HCT116 (cell line): ENCODE measurements at places on chromosomes 1 and 21.

- peak; percentile 41 for DNase-seq
Observed at GRCh38 chr1:70685300-70686286, 274.5 kb downstream of the CTH start.

DNA sequence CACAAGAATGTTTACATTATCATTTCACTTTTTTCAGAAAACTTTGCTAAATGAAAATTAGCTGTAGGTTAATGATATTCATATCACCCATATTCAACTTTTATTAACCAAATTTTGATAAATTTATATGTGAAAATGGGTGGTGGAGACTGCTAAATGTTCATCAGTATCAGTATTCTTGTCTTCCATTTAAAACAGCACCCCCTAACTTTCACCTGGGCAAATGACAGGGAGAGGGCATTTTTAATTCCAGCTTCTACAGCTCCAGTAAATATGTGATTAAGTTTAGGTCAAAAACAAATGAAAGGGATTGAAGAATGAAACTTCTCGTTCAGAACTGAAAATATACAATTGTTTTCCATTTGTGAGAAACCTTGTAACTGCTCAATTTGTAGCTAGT is 722.2 kb downstream of the KCNT2 start:
- DNase-seq: peak; percentile 3

DNA sequence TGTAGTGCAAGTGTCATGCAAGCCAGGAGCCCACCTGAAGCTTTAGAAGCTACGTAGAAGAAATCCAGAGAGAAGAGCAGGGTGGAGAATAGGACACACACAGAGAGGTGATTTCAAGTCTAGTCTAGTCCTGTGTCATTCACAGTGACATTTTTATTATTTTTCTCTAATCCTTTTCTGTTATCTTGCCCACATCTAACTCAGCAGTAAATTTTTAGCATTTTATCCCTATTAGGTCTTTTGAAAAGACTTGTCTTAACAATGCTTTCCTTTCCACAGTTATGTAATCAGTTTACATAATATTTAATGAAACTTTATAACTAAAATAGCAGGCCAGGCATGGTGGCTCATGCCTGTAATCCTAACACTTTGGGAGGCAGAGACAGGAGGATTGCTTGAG is 198.6 kb downstream of the ADGRL2 start:
- DNase-seq: no peak

DNA sequence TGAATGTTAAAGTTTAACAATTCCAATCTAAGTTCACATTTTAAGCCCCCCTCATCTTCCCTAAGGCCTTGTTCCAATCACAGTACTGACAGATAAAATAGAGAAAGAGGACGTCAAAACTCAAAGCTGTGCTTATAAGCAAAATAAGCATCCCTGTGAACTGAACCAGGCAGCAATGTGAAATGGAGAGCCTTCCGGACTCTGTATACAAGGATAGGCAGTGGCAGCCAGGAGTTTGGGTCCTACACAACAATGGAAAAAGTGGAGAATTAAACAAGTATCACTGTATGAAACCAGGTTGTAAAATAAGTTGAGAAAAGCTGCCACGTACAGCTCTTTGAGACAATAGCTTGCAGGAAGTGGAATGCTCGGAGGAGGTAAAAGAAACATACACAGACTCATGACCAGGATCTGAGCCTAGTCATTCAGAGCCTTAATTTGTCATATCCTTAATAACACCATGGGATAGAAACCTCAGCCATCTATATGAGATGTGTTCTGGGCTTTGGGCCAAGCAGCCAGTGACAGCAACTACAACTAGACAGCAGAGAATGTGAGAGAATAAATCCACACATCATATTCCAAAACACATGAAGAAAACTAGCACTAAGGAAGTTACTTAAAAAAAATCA is 55.2 kb upstream of the PALMD start:
- no peak for DNase-seq

- DNase-seq: no peak
Observed at GRCh38 chr1:18358600-18358999, 122.1 kb upstream of the KLHDC7A start.

- DNase-seq: no peak
Observed at GRCh38 chr1:33344896-33345560, 24.1 kb upstream of the A3GALT2 start.

- DNase-seq: no peak
Observed at GRCh38 chr1:220044678-220045355, 1.5 kb downstream of the EPRS1 start.

DNA sequence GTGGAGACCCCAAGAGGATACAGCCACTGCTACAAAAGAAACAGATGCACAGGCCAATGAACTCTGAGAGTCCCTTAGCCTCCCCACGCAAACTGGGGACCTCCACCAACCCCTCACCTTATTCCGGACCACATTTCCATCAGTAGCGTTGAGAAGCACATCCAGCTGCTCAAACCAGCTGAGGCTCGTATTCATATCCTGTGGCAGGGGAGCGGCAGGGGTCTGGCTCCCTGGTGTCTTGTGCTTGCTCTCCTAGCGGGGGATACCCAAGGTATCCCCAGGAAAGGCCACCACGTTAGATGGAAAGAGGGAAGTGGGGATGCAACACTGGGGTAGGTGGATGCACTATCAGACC is 481 bp downstream of the CCDC163 start:
- DNase-seq: no peak

- DNase-seq: no peak
Observed at GRCh38 chr1:111596499-111596898, 23.1 kb upstream of the RAP1A start.

GRCh38 chr1:236370420-236370819 is 23.7 kb upstream of the EDARADD start:
- DNase-seq: no peak

- no peak for DNase-seq
Observed at GRCh38 chr1:17874710-17875109, 119.6 kb downstream of the ACTL8 start.

DNA sequence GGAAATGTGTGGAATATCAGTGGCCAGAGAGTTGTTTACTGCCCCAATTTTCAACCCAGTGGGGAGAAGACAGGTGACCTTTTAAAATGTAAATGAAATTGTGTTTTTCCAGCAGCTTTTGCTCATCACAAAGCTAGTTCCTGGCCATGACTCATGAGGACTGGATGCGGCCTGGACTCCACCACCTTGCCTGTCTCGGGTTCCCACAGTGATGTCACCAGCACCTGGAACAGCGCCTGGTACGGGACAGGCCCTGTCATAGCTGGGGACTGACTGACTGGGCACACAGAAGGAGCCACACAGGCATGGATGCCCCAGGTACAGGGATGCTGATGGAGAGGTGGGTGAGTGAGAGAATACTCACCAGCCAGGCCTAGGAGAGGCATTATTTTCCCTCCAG is 277.1 kb downstream of the AJAP1 start:
- DNase-seq: no peak

DNA sequence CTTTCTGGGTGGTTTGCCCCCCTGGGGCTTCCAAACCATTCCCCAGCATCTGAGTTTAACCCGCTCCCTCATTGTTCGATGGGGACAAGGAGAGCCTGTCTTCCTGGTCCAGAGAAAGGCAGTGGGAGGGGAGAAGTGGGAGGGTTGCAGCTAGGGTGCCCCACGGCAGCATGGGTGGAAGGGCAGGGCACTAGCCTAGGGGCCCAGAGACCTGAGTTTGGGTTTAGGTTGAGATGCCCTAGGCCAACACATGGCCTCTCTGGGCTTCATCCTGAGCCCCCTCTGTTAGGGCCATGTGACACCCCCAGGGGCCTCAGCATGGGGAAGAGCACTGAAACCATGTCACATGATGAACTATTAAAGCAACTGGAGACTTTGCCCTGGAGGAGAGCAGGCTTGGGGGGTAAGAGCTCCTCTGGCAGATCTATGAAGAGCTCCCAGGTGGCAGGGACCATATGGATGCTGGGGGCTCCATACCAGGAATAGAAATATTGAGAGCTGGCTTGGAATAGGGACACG is 9.7 kb upstream of the RUNX3 start:
- no peak for DNase-seq

- no peak for DNase-seq
Observed at GRCh38 chr1:11925938-11926292, 312 bp downstream of the KIAA2013 start.

DNA sequence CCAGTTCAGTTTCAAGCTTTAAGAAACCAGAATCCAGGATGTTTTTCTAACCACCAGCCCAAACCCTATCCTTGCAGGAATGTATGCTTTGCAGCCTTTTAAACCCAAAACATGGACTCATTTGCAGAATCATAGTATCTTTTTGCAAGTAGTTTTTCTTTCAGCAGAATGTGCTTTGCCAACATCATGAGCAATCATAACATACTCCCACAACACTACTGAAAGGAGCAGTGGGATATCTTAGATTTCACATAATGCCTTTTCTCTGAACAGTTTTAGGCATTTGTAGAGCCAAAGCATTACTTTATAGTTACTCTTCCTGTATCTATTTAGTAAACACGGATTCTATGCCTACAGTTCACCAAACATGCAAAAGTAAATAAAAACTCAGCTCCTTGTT is 10.0 kb upstream of the SH2D2A start:
- DNase-seq: no peak

GRCh38 chr1:91520942-91521507 is 20.4 kb downstream of the CDC7 start:
- no peak for DNase-seq

- peak; percentile 32 for DNase-seq
Observed at GRCh38 chr1:153465811-153466636, 5.6 kb upstream of the S100A7 start.

- no peak for DNase-seq
Observed at GRCh38 chr1:198656500-198656932, 17.7 kb downstream of the PTPRC start.

GRCh38 chr1:64877151-64877550 is 89.2 kb downstream of the JAK1 start:
- no peak for DNase-seq

GRCh38 chr1:80582980-80583379 is 1217.8 kb upstream of the ADGRL2 start:
- DNase-seq: no peak

DNA sequence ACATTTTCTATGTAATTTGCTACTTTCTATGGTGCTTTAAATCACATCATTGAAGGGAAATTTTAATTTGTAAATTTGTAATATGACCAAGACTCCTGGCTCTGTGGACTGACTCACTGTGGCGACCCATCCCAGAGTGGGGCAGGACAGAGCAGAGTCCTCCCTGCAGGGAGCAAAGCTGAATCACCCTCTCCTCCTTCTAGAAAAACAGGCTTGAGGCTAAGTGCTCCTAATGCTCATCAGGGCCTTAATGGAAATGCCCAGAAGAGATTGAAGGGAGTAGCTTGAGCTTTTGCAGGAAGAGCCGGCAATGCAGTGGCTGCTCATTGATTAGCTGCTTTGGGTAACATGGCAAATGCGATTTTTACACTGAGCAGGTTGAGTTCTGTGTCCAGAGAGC is 16.8 kb downstream of the S100A10 start:
- DNase-seq: no peak

DNA sequence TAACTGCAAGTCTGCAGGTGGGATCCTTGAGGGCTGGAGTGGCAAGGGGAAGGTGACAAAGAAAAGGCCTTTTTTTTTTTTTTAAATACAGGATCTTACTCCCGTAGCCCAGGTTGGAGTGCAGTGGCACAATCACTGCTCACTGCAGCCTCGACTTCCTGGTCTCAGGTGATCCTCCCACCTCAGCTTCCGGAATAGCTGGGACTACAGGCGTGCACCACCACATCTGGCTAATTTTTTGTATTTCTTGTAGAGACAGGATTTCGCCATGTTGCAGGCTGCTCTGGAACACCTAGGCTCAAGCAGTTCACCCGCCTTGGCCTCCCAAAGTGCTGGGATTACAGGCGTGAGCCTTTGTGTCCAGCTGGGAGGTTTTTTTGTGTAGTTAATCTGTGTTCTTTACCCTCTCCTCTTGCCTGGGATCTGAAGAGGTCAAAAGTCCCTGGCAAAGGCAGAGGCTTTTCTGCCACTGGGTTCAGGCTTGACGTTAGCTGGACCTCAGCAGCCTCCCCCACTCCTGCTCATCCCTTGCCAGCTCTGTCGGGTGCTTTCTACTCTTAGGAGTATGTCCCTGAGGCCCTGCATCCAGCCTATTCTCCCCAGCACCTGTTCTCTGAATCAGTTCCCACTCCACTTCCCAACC is 5.2 kb downstream of the IL6R start:
- DNase-seq: no peak

DNA sequence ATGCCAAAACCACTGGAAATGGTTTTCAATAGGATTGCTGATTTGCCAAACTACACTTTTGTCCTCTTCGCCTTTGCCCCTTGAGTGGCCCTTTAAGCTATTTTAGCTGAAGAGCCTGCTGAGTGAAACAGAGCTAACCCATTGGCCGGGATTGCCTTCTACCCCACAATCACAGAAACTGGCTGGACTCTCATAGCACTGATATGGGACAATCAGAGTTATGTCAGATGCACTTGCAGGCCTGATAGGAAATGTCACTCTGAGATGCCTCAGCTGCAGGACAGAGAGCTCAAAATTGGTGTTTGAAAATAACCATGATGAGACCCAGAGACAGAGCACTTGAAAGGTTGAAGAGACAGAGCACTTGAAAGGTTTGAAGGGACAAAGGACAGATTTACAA is 354.4 kb downstream of the BRINP2 start:
- no peak for DNase-seq

GRCh38 chr1:211635597-211636205 is 39.7 kb downstream of the NEK2 start:
- no peak for DNase-seq
